ENCODE measurements at places on chromosomes 4 and X.

DNA sequence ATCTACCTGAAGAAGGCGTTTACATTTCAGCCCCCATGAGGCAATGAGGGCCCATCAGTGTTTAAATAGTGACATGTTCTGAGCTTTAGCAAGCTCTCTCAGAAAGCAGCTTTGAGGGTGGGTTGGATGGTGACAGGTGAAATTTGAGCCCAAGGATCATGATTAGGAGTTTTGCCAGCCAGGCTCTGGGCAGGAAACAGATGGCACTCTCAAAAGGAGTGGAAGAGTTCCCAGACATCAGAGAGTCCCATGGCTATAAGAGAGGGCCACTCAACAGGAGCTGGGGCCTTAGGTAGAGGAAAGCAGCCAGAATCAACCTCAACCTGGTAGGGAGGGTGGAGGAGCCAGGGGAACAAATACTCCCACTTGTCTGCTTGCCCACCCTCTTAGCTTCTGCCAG, 499.8 kb downstream of the MID1IP1 start:
- DNase-seq, result no peak

DNA sequence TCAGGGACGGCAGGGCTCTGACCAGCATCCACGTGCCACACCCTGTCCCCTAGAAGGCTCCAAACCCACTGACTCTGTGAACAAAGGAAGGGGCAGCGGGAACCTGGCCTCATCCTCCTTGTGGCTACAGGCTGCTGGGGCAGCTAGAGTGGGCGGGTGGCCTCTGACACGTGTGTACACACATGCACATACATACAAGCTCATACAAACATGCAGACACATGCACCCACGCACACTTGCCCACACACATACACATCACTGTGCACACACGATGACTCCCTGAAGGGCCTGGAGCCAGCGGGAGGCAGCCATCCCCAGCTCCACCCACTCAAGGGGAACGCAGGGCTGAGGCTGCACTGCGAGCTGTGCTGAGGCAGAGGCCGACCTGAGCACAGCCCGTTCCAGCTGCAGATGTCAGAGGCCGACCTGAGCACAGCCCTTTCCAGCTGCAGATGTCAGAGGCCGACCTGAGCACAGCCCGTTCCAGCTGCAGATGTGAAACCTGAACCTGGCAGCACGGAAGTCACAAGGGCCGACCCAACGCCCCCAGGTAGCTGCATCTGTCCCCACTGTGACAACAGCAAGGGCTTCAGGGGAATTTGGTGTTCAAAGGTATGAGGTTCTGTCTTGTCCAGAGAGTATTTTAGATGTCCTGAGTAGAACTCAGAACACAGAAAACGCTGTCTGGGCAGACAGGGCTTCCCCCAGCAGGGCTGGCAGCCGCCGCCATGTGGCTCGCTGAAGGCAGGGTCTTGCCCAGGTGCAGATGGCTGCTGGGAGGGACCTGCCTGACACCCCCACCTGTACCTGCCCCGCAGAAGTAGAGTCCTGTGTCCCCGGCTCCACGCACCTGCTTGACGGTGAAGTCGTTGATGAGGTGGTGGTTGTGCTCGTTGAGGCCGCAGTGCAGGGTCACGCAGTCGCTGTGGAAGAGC, 33.5 kb downstream of the CTBP1 start:
- DNase-seq, result peak; percentile 47

DNA sequence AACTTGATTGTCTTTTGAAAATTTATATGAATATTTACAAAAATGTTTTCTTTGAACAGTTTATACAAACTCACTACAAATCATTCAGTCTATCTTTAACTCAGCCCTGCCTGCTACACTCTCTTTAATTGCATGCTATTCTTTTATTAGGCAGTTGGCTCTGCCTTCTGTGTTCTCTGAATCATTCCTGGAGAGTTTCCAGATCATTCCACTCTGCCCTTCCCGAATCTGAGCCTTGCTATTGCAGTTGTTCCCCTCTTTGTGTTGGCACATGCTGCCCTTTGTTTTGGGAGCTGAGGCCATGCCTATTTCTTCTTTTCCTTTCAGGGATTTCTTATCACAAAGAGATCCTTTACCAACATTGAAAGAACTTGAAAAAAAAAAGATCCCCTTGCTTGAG, 8.7 kb upstream of the TECRL start:
- no peak for DNase-seq

- peak; percentile 55 for DNase-seq
Measured at GRCh38 chr4:20252656-20253282, 1.1 kb downstream of the SLIT2 start.

- DNase-seq, result no peak
Measured at GRCh38 chrX:93985344-93986307, 311.6 kb downstream of the FAM133A start.
